ENCODE measurements at places on chromosomes 2 and 18. TPM values are rescaled to one million over a fixed set of nuclear protein-coding genes. Genes with fewer than 3 reads are reported as not detected.

Gene MARS2
- total RNA-seq = 13.5 TPM

Gene UGT1A8
- not detected for total RNA-seq

- H3K27ac ChIP-seq = no peak overlapping the region
- H3K27me3 ChIP-seq = peaks cover 6% of the 10 kb centered on the region
- peaks cover 11% of the 10 kb centered on the region for H3K4me1 ChIP-seq
- no peak for DNase-seq
- no peak overlapping the region for H3K4me3 ChIP-seq
Observed at GRCh38 chr2:120702801-120703200, 32.9 kb upstream of the GLI2 start.

DNA sequence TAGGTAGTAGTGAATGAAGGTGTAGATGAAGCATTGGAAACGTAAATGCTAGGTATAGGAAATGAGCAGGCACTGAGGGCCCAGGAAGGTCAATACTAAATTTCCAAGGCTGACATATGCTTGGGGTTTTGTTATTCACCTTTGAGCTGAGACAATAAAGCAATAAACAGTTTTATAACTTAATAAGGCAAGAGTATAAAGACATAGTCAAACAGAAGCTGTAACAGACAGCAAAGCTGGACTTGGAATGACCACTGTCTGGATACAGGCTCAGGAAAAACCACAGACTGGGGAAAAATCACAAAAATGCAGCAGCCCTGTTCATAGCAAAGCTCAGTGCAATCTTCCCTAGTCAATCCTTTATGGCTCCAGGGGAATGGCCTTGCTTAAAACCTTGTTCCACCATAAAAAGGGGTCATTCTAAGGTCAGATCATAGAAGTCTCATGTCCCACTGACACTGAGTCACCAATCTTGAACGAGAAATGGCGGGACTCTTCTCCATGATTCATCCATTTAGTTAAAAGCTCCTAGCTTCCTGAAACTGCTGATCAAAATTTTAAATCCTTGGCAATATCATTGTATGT lies 493.3 kb downstream of the CMPK2 start:
- no peaks in the 10 kb centered on the region for H3K4me1 ChIP-seq
- no peak overlapping the region for H3K27ac ChIP-seq

- H3K4me1 ChIP-seq = peaks cover 7% of the 10 kb centered on the region
- H3K27ac ChIP-seq = no peak overlapping the region
- H3K4me3 ChIP-seq = no peak overlapping the region
- peaks cover 4% of the 10 kb centered on the region for H3K36me3 ChIP-seq
- H3K27me3 ChIP-seq = no peaks in the 10 kb centered on the region
Observed at GRCh38 chr2:96523659-96524481, 12.7 kb upstream of the ARID5A start.

DNA sequence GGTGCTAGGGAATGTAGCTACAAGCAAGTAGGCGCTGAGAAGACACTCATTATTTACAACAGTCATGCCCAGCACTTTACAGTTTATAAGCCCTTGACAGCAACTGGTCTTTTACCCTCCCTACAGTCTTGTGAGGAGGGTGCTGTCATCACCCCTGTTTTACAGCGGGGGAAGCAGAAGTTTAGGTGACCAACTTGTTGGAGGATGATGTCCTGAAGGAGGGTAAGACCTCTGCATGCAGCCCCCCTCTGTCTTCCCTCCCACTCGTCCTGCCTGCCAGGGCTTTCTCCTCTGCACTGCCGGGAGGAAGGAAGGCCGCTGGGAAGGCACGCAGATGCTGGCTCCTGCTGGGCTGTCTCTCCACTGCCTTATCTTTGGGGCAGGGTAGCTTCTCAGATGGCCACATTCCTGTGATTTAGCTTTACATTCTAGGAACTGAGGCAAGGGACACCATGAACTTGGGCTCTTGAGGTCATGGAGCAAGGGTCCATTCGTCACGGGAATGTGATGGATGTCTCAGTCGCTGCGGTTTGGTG lies 972 bp downstream of the IL1R1 start:
- H3K27ac ChIP-seq = no peak overlapping the region
- peaks cover 22% of the 10 kb centered on the region for H3K27me3 ChIP-seq
- peaks cover 7% of the 10 kb centered on the region for H3K4me1 ChIP-seq
- H3K36me3 ChIP-seq = peaks cover 20% of the 10 kb centered on the region
